Muscle of back (tissue), 13 donors: ENCODE measurements at places on chromosomes 4 and X. TPM values are rescaled to one million over a fixed set of nuclear protein-coding genes. Genes with fewer than 3 reads are reported as not detected.

SPACA5 gene
- polyA plus RNA-seq: not detected

GRCh38 chr4:83305187-83305586, 20.6 kb upstream of the COQ2 start:
- no peak for DNase-seq

DNA sequence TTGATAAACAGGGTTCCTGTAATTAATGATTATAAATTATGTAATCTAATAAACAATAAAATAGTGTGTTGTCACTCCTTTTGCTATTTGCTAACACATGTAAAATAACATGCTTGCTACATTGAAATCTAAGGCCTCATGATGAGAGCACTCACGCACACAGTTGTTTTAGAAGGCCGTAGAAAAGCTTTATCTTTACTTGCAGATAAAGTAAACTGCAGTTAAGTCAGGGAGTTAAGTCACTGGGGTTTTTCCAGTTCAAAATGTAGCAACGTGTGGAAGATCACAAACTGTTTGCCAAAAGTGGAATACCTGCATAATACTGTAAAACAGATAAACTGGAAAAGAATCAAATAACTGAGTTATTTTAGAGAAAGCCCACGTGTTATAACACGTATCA, 187.3 kb upstream of the PACRGL start:
- DNase-seq: no peak

DNA sequence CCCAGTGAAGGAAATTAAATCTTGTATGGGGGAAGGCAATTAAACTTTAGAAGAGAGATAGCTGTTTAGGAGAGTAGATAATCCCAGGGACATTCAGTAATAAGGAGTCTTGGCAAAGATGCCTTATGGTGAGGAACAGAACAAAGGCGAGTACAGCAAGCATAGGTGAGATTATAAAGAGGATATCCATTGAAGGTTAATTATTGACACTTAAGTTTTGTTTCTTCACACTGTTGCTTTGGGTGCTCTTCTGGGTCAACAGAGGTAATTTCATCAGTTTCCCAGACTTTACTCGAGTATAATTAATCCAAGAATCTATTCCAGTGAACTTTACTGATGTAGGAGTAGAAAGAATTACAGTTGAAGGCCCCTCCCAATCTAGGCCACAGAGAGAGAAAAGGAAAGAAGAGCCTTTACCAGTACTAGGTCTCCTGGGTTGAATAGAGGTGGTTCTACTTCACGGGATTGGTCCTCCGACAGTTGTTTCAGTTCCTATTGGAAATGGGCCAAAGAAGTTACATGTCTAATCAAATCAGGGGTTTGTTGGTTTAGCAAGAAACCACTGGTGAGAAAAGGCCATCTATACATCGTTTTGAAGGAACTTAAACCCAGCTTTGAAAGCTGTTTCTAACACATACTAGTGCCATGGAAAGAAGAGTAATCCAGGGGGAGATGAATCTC, 27.2 kb downstream of the EPGN start:
- no peak for DNase-seq

- DNase-seq: no peak
Observed at GRCh38 chr4:5787311-5787710, 76.3 kb downstream of the EVC start.

DGKK gene
- 0.07 TPM for polyA plus RNA-seq

DNA sequence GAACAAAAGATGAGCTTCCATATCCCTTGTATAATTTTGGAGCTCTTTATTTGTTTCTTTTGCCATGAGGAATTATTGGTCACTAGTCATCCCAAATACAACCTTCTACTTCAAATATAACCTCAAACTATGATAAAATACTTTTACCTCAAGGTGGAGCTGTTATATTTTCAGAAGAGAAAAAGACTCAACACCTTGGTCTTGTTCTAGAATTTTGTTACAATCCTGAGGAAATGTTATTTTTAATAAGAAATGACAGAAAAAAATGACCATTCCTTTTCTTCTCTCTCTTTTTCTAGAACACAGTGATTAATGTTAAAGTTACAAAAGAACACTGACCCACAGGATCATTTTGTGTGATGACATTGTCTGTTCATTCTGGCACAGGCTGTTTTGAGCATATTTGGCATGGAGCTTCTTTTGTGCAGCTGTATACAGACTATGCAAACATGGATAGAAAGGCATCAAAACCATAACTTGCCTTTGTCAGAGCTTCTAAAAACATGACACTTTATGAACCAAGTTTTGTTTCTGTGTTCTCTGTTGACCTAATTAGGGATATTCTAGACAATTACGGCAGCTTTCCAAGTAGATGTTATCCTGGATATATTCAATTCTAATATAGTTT, 159.6 kb upstream of the CTSO start:
- DNase-seq: peak; percentile 75

DNA sequence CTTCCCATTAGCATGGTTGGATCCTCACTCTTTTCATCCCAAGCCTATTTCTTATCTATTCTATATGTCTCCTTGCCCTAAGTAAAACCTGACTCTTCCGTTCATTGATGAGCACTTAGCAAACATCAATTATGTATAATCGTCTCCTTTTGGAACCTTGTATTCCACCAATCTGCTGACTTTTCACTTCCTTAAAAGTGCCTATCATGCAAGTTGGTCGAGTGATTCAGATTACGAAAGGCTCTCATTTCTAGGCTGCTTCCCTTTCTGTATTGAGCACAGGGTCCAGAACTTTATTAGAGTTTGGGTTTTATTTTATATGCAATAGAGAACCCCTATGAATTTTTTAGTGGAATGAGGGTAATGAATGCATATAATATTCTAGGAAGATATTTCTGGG, 27.1 kb upstream of the ALB start:
- DNase-seq: no peak

DNA sequence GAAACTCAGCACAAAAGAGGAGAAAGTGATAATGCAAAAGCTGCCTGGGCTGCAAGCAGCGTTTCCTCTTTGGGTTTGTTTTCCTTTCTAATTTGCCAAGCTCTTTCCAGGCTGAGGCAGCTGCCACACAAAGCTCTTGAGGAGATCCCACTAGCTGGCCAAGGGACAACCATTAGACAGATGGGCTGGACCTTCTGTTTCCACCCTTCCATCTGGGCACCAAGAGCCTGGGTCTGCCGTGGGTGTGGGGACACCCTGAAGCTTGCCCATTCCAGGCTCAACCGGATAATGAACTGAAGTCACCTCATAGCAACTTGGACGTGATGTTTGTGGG, 194.6 kb upstream of the C1QTNF7 start:
- DNase-seq: no peak

- no peak for DNase-seq
Observed at GRCh38 chrX:24945009-24945408, 70.8 kb downstream of the ARX start.

DCLK2 gene
- polyA plus RNA-seq: 5.2 TPM

HSD17B13 gene
- 0.31 TPM for polyA plus RNA-seq

GRCh38 chr4:161188578-161188977, 975.2 kb downstream of the FSTL5 start:
- DNase-seq: no peak

GAB3 gene
- polyA plus RNA-seq: 7.8 TPM
